WTC11 (cell line): ENCODE measurements at places on chromosomes 11 and 22. TPM values are rescaled to one million over a fixed set of nuclear protein-coding genes. Genes with fewer than 3 reads are reported as not detected.

DNA sequence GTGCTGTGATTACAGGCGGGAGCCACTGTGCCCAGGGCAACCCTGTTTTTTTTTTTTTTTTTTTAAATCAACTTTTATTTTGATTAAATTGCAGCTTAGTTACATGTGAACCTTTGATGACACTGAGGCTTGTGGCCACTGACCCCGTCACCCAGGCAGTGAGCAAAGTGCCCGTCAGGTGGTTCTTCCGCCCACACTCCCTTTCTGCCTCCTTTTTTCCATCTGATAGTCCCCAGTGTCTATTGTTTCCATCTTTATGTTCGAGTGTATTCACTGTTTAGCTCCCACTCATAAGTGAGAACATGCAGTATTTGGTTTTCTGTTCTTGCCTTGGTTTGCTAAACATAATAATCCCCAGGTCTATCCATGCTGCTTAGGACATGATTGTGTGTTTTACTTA lies 110.9 kb upstream of the GRK3 start:
- H3K36me3 ChIP-seq, result peaks cover 13% of the 10 kb centered on the region
- H3K27me3 ChIP-seq, result no peaks in the 10 kb centered on the region
- DNase-seq, result no peak
- peaks cover 8% of the 10 kb centered on the region for H3K4me1 ChIP-seq

DNA sequence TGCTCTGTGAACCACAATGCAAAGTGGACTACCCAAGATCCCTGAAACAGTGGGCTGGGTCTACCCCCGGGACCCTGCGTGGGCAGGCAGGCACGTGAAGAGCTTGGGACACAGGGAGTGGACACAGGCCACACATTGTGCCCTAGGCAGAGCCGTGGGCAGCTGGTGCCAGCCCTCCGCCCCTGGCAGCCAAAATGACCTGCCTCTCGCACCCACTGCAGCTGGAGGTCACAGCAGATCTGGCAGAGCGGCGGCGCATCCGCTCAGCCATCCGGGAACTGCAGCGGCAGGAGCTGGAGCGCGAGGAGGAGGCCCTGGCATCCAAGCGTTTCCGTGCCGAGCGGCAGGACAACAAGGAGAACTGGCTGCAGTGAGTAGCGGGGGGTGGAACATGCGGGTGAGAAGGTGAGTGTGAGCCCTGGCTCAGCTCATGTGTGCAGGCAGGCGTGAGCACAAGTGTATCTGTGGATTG lies 6.7 kb downstream of the SMTN start:
- no peak overlapping the region for H3K27ac ChIP-seq
- H3K4me3 ChIP-seq, result no peak overlapping the region
- no peaks in the 10 kb centered on the region for H3K27me3 ChIP-seq
- H3K36me3 ChIP-seq, result no peaks in the 10 kb centered on the region
- H3K4me1 ChIP-seq, result peaks cover 16% of the 10 kb centered on the region

DNA sequence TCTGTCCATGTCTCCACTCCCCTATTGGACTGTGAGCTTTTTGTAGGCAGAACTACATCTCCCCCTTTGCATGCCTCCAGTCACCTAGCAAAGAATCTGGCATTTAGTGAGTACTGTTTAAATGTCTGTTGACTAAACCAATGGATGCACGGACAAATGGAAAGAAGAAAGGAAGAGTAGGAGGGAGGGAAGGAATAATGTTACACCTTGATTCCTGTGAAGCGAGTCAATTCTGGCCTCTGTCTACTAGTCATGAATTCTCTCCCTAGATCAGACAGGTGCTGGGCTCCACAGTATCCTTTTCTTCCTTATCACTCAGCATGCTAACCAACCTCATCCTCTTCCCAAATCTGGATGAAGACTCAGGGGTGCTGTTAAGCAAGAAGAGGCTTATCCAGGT lies 33.6 kb downstream of the GALNT18 start:
- no peaks in the 10 kb centered on the region for H3K27me3 ChIP-seq
- no peak overlapping the region for H3K4me3 ChIP-seq
- no peak for DNase-seq

DNA sequence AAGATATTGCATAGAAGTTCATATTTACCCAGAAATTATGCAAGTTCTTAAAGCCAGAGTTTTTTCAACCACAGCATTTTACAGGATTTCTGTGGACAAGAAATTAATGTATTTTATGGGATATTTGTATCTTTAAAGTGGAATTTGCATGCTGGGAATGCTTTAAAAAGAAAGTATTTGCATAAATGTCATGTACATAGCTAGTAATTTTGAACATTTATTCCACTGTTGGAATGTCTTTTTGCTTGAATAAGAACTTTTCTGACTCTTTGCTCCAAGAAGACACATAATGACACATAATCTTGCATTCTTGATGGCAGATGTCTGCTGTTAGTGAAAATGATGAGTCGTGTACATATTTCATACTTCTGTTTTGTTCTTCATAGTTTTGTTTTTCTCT lies 66.6 kb downstream of the ATXN10 start:
- no peak for DNase-seq
- no peaks in the 10 kb centered on the region for H3K27me3 ChIP-seq
- H3K36me3 ChIP-seq, result peaks cover 35% of the 10 kb centered on the region
- H3K4me1 ChIP-seq, result peaks cover 11% of the 10 kb centered on the region

DNA sequence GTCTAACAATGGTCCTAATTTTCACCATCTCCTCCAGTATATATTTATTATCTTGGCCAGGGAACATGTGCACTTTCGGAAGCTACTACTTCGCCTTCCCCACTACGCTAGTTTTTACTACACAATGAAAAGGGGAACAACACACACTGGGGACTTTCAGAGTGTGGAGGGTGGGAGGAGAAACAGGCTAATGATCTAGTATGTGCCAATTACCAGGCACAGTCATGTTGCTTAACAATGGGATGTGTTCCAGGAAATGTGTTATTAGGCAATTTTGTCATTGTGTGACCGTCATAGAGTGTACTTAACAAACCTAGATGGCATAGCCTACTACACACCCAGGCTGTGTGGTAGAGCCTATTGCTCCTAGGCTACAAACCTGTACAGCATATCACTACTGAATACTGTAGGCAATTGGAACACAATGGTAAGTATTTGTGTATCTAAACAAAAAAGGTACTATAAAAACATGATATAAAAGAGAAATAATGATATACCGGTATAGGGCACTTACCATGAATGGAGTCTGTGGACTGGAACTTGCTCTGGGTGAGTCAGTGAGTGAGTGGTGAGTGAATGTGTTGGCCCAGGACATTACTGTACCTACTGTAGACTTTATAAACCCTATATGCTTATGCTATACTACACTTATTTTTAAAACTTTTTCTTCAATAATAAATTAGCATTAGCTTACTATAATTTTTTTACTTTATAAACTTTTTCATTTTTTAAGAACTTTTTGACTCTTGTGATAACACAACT lies 20.1 kb upstream of the CUL5 start:
- H3K4me1 ChIP-seq, result peaks cover 17% of the 10 kb centered on the region
- no peaks in the 10 kb centered on the region for H3K36me3 ChIP-seq
- no peak overlapping the region for H3K27ac ChIP-seq
- H3K4me3 ChIP-seq, result no peak overlapping the region
- DNase-seq, result no peak

DNA sequence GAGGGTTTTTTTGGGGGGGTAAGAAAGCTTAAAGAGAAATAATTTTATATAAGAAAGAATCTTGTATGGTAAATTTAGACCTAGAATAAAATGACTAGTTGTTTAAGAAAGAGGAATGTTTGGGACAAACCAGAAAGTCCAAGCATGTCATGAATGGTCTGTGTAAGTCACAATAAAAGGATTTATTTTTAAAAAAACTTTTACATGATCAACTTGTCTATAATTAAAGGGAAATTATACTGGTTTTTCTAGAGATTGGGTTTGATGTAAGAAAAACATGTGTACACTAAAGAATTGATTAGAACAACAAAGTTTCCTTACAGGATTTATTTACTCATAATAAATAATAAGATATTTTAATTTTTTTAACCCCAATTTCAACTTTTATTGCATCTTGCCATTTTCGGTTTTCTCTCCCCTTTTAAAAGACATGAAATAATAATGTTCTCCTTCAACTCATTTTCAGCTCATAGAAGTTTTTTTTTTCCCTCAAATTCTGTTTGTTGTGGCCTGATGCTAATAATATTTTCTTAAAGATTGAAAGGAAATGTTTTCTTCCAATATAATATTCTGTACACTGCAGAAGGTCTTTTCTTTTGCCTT lies 35.4 kb upstream of the INCENP start:
- H3K36me3 ChIP-seq, result peaks cover 27% of the 10 kb centered on the region
- no peak overlapping the region for H3K4me3 ChIP-seq
- H3K27me3 ChIP-seq, result peaks cover 3% of the 10 kb centered on the region; the same call in 1 of the 2 replicates
- H3K4me1 ChIP-seq, result no peaks in the 10 kb centered on the region

Gene LARGE2
- 124 to 132 TPM (median 126 TPM) in 3 replicates for total RNA-seq

Gene KDM4E
- total RNA-seq, result not detected in 3 replicates

Gene NRIP3
- total RNA-seq, result 3.9 to 4.5 TPM (median 4.4 TPM) in 3 replicates

Gene LIMK2
- 33.1 to 42.8 TPM (median 33.6 TPM) in 3 replicates for total RNA-seq

Gene OR4D11
- total RNA-seq, result not detected in 3 replicates
